ENCODE measurements at places on chromosomes 3 and 15.

- no peak for DNase-seq
Measured at GRCh38 chr15:42999201-42999779, 78.7 kb upstream of the TTBK2 start.

DNA sequence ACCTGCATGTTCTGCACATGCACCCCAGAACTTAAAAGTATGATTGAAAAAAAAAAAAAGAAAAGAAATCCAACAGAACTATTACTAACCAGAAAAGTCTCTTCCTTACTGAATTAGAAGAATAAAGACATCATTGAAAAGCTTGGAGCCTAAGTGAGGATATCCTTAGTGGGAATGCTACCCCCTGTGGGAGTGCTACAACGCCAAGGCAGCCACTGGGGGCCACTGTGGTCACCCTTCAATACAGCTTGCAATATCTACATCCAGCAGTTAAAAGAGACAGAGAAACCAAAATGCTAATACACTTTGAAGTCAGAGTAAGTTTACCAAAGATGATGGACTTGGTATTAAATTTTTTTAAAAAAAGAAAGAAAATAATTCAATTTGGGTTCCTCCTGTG, 292.0 kb downstream of the PLCL2 start:
- DNase-seq: no peak

DNA sequence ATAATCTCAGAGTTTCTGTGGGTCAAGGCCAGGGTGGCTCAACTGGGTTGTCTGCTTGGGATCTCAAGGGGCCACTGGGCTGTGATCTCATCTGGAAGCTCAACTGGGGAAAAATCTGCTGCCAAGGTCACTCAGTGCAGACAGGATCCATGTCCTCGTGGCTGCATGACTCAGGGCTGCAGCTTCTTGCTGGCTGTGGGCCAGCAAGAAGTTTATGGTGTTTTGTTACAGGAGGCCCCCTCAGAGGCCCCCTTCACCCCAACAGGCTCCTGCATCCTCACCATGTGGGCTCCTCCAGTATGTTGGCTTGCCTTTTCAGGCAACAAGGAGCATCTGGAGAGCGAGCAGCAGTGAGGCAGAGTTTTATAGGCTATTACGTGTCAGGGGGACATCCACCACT, 14.6 kb downstream of the OCA2 start:
- DNase-seq: no peak

DNA sequence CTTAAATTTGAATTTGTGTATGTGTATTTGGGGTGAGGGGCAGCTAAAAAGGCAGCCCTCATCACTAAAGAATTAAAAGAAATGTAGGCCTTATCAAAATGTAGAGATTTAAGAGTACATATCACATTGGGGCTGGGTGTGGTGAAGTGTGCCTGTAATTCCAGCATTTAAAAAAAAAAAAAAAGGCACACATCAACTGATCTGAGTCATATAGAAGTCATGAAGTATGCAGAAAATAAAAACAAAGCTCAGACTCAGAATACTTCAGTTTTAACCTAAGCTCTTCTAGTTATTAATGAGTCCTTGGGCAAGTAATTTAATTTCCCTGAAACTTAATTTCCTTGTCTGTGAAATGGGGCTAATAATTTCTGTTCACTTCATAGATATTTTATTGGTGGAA, 31.6 kb downstream of the SLC24A1 start:
- peak; percentile 50 for DNase-seq

GRCh38 chr3:133206921-133207320, 168.7 kb downstream of the TMEM108 start:
- no peak for DNase-seq

DNA sequence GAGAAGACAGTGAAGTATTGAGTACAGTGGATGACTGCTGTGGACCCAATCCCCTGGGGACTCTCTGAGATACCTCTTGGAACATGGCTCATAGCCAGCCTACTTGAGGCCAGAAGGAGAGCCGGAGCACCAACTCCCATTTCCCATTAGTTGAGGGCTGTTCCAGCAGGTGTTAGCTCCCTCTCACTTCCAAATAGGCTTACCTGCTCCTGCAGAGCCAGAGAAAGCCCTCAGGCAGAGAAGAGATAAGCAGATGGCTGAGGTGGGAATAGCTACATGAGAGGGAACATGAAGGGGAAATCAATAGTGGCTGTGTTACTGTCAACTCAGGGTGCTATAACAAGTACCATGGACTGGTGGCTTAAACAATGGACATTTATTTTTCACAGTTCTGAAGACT, 4.6 kb upstream of the CCK start:
- no peak for DNase-seq

- no peak for DNase-seq
Measured at GRCh38 chr3:58478781-58479180, 13.1 kb upstream of the KCTD6 start.

GRCh38 chr3:105608623-105609022, 241.9 kb downstream of the ALCAM start:
- no peak for DNase-seq

DNA sequence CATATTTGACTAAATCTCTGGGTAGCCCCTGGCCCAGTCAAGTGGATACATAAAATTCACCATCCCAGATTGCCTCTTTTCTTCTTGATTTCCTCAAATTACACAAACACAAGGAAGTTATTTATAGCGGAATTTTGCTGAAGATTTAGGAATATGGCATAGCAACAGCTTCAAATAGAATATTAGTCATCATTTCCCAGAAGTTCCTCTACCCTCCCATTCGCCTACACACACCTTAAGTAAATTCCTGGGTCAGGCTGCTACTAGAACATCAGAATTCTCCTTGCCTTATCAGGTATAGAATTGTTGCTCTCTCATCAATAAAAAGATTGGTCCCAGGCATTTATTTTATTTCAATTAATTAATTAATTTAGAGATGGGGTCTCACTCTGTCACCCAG, 31.6 kb downstream of the MESD start:
- DNase-seq: no peak

DNA sequence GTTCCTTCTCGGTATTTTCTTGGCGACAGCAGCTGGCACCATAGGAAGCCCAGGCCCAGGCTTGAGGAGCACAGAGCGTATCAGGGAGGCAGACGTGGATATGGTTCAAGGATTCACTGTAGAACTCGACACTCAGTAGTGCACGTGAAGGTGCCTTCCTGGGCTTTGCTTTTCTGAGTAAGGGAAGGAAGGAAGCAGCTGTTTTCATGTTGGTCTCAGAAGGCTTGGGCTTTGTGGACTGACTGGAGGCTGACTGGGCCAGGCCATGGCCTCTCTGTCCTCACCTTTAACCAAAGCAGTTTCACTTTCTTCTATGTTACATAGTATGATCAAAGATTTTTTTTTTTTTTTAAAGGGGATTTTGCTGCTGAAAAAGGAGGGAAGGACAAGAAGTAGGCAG, 6.9 kb upstream of the GHRL start:
- DNase-seq: no peak

- DNase-seq: peak; percentile 41
Measured at GRCh38 chr3:159273608-159274007, 471.8 kb downstream of the MFSD1 start.

GRCh38 chr3:143825513-143825912, 22.8 kb downstream of the SLC9A9 start:
- DNase-seq: no peak

GRCh38 chr15:82306791-82307713, 42.2 kb downstream of the GOLGA6L10 start:
- DNase-seq: no peak

GRCh38 chr3:142287866-142288638, 62.7 kb upstream of the GK5 start:
- no peak for DNase-seq

GRCh38 chr3:175357758-175358157, 498.6 kb downstream of the NAALADL2 start:
- no peak for DNase-seq

DNA sequence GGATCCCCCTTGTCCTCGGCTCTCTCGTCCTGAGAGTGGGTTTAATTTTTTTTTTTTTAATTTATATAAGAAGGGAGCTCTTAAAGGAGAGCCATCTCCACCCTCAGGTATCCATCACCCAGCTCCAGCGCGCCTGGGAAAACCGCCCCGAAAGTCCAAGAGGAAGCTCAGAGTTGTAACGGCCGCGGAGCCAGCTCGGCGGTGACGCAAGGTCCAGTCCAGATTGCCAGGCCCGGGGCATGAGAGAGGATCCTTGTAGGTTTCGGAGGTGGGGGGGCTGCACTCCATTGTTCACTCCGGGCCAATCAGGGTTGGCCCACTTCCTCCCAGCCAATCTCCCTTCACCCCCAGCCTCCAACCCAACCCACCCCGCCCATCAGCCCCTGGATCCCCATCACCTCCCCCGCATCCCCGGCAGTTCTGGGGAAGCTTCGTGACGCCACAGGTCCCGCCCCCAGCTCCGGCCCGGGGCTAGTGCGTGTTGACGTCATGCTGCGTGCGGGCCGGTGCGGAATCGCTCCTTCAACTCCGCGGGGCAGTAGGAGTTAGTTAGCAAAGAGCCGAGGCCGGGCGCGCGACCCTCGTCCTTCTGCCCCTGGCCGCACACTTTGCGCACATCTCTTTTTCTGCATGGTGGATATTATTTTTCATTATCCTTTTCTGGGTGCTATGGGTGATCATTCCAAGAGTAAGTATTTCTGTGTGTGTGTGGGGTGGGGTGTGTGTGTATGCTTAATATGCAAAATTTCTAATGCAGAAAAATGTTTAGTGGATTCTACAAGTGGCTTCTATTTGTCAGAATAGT, at the start of gene ISL2:
Gene ISL2 (plus strand): TSS at position 520 of the 805 bp plus-strand sequence. CDS start 111 bp downstream, at position 631.
- DNase-seq: peak; percentile 90

DNA sequence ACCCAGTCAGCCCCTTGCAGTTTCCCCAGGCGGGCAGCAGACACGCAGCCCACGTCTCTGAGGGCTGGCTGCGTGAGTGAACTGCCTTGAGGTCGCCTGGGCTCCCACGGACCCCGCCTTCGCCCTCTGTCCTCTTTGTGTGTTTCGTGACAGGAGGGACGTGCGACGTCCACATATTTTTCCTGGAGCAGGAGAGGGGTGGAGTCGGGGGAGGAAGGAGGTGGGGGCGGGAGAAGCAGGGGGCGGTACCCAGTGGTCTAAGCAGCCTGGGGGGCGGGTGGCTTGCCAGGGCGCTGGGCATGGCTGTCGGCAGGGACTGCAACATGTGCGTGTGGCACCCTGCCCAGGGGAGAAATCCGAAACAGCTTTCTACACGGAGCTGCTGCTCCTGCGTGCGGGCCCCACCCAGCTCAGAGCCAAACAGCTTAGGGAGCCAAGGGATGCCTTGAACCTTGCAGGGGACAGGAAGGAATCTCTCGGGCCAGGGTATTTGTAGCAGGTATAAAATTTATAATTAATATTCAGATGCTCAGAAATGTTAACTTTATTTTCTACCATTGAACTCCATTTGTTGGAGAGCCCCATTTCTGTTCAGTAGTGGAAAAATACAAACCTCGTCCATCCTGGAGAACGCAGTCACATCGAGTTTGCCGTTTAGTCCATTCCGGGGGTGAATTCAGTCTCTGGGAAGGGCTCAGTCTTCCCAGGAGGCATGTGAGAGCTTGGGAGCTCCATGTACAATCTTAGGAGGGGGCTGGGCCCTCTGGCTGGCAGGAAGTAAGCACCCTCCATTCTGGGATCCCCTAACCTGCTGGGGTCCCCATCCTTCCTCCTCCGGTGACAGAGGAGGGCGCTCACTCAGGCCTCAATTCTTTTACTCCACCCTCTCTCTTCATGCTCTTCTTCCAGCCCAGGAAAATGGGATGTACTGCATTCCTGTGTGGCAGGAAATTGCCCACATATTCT, 79.1 kb upstream of the MEF2A start:
- DNase-seq: peak; percentile 23

DNA sequence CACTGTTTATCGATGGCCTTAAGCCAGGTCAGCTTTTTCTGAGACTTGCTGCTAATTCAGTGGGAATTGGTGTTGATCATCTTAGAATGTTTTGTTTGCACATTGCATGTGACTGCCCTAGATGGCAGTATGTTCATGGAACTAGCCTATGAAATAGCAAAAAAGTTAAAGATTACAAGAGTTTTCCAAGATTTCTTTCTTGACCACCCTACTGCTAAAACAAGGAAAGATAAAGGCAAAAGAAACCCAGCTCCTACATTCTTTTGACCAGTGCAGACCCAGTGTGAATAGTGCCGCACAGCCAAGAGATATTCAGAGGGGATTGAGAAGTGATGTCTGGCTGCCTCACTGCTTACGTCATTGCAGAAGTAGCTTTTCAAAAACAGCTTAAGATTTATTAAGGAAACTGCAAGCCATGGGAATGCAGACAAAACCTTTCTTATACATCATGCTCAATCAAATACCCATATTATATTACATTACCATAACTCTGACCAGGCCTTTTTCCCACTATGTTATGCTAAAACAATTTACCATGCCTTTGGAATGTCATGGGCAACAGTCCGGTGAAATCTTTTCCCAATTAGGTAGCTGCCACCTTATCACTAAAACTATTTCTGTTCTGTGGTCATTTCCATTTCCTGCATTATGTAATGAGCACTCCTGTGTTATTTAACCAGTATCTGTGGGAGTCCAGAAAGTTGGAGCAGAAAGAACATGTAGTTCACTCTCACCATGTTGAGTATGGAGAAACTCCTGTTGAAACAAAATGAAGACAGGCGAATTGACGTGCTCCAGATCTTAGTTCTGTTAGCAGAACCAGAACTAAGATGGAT, 6.0 kb downstream of the PHLDB2 start:
- DNase-seq: peak; percentile 65

DNA sequence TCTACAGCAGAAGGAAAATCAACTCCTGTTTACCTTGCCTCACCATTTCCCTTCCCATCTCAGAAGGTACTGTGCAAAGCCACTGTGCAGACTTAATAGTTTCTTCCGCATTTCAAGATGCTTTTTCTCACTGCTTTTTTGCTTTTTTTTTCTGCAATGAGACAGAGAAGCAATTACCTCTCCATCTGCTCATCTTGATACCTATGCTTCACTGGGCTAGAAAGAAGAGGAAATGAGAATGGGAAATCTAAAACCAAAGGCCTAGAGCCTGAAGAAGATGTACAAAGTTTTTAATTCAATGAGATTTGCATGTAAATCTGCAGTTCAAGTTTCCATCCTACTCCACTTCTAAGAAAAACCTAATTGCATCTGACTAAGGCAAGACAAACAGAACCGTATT, 238.1 kb upstream of the SETMAR start:
- DNase-seq: no peak

DNA sequence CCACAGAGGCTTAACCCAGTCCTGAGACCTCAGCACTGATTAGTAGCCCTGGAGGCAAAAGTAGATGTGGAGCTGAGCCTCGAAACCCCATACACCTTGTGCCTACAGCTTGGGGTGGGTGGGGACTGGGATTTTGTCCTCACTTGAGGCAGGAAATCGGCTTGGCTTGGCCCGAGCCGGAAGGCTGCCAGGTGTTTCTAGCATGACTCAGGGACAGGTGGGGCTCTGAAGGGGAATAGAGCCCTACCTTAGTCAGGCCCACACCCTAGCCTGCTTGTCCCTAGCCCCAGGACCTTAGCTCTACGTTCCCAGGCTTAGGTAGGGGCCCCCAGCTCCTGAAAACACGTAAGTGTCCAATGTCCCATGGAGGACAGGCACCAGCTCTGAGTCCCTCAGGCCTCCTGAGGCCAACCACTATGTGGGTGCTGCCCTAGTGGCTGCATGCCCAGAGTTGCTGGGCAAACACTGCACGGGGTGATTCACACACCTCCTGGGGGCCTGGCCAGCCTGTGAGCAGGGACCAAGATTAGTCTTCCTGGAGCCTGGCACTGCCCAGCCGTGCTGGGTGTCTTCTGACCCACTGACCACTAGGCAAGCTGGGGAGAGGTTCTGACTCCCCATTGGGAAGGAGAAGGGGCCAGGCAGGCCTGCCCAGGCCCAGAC, 3.1 kb downstream of the MST1R start:
- peak; percentile 99 for DNase-seq

Measured in mammary epithelial cell (primary cell).